NCI-H2171 (cell line): ENCODE measurements at places on chromosomes 5 and 9.
A peak's percentile ranks its signal among the peaks of the same experiment; 100 is the strongest.

DNA sequence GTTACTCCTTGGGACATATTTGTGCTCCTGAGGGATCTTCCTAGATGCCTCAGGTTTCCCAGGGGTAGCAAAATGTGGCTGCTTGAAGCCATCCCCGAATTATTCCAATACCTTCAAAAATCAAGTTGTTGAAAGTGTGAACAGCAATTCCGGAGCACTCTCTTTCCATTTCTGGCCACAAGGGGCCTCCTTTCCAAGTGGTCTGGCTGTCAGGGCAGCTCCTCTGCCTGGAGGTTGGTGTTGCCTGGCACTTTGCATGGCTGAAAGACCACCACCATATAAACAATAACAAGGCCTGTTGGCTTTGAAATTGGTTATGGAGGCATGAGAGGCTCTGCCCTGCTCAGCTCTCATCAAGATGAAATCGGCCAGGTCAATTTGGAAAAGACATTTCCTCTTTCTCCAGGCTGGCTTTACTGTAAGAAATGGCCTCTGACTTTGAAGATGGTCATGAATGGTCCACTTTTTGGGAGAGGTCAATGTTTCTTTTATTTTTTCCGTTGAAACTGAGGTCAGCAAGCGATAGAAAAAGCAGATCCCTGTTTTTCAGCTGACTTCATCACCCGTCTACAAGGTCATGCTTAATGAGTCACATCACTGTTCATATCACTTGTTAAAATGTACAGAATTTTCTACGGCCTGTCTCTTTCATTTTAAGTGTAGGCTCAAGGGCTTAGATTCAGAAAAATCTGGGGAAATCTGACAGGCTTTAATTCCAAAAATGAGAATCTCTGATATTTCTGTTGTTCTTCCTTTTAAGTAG, 481.1 kb upstream of the ZNF608 start:
- DNase-seq: no peak

DNA sequence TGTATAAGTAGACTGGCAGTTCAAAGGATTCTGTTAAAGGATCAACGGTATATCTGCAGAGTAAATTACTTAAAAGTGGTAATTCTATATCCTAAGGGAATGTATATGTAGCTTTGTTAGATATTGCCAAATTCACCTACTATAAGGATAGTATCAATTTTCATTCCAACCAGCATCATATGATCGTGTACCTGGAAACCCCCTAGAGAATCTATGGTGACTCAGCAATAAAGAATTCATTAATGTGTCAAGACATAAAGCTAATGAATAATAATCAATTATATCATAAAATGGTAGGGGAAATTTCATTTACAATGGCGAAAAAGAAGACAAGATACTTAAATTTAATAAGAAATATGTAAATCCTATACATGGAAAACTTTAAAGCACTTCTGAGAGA, 234.1 kb upstream of the ACTBL2 start:
- DNase-seq: no peak

GRCh38 chr5:153896701-153897100, 142.0 kb downstream of the FAM114A2 start:
- peak; percentile 72 for DNase-seq

GRCh38 chr9:96859461-96860198, 5.3 kb upstream of the ZNF782 start:
- no peak for DNase-seq

DNA sequence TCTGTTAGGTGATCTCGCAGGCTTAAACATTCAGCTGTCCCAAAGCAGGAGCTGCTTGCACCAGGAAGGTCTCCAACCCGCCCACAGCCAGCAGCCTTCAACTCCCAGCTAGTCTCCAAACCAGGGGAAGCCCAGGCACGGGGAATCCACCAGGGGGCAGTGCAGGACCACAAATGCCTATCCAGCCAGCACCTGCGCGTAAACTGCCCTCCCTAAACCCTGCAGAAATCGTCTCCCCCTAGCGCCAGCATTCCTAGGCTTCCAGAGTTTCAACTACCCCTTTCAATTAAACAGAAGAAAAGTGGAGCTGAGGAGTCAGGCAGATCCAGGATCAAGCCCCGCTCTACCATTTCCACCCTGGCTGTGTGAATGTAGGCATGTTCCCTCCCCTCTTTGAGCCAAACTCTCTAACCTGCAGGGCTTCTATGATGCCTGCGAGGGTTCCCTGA, 72.0 kb downstream of the HRH2 start:
- peak; percentile 71 for DNase-seq

GRCh38 chr5:14458414-14458813, 123.2 kb upstream of the OTULINL start:
- DNase-seq: peak; percentile 45

DNA sequence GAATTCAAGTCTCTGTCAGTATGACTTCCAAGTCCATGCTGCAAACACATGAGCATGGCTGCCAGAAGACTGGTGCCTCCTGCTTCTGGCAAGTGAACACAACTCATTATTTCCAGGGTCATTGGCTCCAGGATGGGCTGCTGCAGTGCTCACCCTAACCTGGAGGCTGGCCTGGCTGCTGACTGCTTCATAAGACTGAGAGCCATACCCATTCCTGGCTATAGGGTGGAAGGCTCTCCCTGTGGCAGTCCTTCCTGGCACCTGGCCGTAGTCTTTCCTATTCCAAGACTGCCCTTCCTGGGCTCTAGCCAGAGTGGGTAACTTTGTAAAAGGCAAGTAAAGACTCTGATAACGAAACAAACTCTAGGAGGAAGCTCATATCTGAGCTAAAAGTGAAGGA, 51.2 kb downstream of the CXXC5 start:
- DNase-seq: no peak

DNA sequence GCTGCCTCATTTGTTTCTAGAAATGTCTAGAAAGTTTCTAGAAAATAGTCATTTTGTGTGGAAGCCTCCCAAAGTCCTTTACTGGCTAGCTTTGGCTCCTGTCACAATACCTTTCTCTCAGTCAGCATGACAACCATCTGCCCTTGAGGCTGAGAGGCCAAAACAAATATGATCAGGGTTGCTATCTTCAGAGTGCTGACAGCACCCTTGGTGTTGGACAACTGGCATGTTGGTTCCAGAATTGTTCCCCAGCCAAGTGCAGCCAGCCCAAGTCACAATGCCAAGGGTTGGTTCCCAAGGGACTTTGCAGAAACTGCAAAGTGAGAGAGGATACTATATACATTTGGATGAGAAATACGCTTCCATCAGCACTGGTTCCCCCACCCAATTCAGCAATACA, 140.9 kb upstream of the GAS1 start:
- DNase-seq: no peak

GRCh38 chr5:20949636-20950035, 961.6 kb upstream of the CDH18 start:
- DNase-seq: no peak

- DNase-seq: no peak
These were observed 21.4 kb upstream of the HMHB1 start for GRCh38 chr5:143790457-143791112.

DNA sequence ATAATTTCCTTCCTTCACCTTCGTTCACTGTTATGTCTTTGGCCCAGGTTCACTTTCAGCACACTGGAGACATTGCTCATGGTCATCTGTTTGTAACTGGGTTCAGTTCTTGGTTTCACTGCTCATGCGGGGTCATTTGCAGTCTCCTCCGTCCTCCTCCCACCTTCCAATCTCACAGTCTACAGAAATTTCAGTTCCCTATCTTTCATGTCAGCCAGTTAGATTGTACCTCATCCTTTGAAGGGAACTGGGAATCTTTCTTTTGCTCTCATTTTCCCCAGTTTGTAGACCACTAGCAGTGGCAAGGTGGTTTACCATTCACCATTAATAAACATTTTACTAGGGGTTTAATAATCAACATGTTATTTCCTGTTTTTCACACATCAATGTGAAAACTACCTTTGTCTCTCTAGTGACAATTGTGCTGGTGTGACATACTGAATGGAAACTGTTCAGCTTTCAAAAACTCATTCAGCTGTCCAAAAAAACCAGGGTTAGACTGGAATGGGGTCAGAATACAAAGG, 100.9 kb upstream of the IL6ST start:
- DNase-seq: no peak

GRCh38 chr5:53262348-53262970, 152.9 kb upstream of the MOCS2 start:
- DNase-seq: no peak

- no peak for DNase-seq
These were observed 51.1 kb upstream of the SSBP2 start for GRCh38 chr5:81802020-81802419.

DNA sequence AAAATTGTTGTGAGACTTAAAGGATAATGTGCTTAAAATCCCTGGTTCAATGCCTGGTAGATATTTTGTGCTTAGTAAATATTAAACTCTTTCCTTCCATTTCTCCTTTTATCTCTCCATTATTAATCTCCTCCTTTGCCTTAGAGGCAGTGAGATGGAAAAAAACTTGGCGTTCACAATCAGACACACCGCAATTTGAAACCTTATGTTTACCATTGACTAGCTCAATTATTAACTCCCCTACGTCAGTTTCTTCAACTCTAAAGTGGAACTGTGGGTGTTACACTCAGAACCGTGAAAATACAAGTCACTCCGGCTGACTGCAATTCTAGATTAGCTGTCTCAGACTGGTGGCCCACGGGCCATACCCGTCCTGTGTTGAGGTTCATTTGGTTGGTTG, 327.2 kb downstream of the DEPDC1B start:
- no peak for DNase-seq

- DNase-seq: no peak
These were observed 150.8 kb upstream of the RANBP3L start for GRCh38 chr5:36452424-36453006.

DNA sequence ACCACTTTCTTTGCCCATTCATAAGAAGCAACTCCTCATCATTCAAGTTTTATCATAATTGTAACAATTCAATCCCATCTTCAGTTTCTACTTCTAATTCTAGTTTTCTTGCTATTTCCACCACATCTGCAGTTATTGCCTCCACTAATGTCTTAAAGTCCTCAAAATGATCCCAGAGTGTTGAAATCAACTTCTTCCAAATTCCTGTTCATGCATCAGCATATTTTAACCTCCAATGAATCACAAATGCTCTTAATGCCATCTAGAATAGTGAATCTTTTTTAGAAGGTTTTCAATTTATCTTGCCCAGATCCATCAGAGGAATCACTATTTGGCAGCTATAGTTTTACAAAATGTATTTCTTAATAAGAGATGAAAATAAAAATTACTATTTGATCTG, 3.2 kb upstream of the SRP19 start:
- no peak for DNase-seq

- DNase-seq: no peak
These were observed 28.9 kb downstream of the DCP2 start for GRCh38 chr5:113005454-113005853.

- no peak for DNase-seq
These were observed 242.8 kb downstream of the RASEF start for GRCh38 chr9:82820186-82820585.

DNA sequence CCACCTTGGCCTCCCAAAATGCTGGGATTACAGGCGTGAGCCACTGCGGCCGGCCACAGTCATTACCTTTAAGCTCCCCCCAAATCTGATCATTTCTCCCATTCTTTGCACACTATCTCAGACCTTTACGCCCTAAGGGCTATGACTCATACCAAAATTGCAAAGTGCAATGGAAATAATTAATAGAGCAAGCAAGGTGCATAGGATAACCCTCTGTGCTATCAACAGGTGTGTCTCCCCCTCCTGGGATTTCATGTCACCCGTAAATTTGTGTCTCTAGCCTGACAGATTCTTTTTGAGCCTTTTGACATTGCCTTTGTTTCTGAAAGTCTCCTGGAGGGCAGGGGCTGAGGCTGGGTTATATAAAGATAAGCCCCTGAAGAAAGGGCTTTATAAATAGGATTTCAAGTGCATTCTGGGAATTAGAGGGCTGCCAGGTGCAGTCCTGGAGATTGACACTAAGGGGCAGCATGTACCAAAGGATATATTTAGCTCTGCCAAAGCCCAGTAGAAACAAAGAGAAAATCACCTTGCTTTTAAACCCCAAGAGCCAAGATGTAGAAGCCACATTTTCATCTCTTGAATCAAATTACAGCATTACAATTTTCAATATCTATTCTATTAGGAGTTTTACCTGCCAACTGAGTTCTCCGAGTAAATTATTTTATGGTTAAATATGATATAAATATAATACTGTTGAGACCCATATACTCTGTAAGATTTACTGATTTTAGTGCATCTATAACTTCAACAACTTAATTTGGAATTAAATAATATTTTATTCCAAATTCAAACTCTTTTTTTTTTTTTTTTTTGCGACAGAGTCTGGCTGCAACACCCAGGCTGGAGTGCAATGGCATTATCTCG, 18.2 kb downstream of the S100Z start:
- DNase-seq: no peak

DNA sequence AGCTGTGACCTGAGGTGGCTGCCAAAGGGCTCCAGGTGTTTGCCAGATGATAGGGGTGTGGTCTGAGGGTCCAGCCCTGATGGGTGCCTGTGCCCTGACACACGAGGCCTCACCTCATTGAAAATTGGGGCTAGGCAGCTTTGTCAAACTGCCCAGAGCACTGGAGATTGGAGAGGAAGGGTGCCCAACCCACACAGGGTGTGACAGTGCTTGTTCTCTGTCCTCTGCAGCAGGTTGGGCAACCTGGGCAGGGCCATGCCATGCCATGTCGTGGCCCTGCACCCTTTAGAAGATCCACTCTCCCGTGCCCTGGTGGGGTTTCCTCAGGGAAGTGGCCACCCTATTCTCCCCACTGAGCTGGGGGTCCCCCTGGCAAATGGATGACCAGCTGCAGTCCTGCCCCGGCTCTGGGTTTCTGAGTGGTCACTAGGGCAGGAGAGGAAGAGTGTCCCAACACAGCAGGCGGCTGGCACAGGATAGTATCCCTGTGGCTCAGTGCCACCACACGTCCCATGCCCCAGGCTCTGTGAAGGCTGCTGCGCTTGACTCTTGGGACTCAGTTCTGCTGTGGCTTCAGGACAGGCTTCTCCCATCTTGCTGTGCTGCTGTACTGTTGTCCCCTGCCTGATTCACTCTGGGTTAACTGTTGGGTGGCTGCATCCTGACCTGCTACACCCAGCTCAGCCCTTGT, 100.8 kb upstream of the PITX1 start:
- no peak for DNase-seq

DNA sequence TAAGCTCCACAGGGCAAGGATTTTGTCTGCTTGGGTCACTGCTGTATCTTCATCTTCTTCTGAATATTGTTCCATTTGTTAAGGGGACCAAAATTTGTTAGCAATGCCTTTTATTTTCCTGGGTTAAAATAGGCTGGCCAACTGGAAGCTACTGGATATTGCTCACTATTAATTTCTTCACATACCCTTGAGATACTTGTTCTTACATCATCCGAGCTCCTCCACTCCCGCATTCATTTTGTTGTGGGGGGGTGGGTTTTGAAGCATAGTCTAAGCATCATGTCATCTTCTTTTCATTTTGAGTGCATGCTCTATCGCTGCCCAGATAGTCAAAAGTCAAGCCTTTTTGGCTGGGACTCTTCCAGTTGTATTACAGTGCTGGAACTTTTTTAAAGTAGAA, 42.5 kb upstream of the PIK3R1 start:
- DNase-seq: no peak

DNA sequence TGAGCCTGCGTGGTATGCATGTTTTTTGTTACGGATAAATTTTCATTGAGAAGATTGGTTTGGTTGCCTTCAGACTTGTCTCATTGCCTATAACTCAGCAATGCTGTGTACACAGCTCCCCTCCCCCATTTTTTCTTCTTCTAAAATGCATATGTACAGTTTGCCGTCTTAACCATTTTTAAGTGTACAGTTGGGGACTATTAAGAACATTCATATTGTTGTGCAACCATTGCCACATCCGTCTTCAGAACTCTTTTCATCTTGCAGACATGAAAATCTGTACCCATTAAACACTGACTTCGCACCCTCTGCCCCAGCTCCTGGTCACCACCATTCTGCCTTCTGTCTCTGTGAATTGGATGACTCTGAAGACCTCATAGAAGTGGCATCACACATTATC, 6.2 kb downstream of the EXOC3 start:
- DNase-seq: no peak

GRCh38 chr9:93224591-93224990, 40.7 kb downstream of the WNK2 start:
- DNase-seq: peak; percentile 67
